Right cardiac atrium (tissue), 5 donors: ENCODE measurements at places on chromosomes 4 and X. TPM values are rescaled to one million over a fixed set of nuclear protein-coding genes. Genes with fewer than 3 reads are reported as not detected.

The ASB12 gene
- total RNA-seq = 0.66 TPM

DNA sequence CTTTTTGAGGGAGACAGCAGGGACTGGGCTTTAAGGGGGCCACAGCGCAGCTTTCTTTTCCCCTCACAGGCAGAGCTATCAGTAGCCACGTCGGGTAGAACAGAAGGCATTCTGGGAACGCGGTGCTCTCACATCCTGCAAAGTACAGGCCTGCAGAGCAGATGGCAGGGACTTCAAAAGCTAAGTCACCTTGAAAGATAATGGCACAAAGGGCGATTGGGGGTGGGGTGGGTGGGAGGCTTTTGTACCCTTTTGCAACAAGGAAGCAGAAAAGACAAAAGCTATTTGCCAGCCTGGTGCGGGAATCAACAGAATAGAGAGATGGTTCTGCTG is 93.9 kb downstream of the PHKA2 start:
- no peak for DNase-seq

The DGKK gene
- not detected for total RNA-seq

GRCh38 chr4:53840643-53841042 is 223.8 kb downstream of the CHIC2 start:
- no peak for DNase-seq

The HGFAC gene
- total RNA-seq = 0.31 TPM

DNA sequence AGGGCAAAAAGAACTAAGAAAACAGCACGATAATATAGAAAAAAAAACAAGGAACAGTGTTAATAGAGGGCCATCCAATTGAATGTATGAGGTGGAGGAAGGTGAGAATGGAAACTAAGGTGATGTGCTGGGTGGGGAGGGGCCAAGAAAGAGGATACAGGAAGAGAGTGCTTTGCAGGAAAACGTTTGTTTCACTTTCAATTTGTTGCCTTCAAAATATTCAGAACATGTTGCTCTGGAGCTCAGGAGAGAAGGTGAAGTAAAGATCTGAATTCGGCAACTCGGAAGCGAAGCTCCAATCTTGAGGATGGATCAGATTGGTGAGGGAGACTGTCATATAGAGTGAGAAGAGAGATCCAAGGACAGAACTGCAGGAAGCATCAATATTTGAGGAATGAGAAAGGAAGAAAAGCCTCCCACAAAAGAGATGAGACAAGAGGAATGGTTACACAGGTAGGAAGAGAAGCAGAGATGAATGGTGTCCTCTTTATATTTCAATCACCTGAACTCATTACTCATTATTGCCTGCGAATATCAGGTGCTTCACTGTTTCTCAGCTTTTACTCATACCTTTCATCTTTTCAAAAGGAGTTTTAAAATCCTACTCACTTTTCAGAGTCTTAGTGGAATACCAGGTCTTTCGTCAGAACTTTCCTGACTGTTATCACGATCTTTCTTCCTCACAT is 14.7 kb upstream of the SEC24D start:
- no peak for DNase-seq

The INPP4B gene
- 7.0 TPM for total RNA-seq

DNA sequence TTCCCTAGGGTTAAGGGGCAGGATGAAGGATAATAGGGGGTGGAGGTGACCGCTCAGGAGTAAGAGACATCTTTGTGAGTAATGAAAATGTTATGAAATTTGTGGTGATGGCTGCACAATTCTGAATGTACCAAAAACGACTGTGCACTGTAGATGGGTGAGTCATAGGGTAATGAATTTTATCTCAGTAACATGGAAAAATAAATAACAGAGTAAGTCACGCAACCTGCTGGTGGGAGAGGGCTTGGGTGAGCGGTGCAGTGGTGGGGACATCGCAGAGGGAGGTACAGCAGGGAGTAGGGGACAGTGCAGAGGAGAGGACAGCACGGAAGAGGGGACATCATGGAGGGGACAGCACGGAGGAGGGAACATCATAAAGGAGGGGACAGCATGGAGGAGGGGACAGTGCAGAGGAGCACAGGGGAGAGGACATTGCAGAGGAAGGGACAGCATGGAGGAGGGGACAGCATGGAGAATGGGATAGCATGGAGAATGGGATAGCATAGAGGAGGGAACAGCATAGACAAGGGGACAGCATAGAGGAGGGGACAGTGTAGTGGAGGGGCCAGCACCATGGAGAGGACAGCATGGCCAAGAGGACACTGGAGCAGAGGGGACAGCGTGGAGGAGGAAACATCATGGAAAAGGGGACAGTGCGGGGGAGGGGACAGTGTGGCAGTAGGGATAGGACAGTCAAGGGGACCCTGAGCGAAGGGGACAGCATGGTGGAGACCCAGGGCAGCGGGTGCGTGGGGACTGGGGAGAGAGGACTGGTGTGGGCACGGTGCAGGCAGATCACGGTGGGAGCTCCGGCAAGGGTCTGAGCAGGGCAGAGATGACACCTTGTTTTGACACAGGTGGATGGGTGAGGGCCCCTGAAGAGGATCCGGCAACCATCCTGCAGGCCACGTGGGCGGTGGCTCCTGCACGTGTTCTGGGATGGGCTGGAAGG is 68.5 kb upstream of the MXD4 start:
- DNase-seq = no peak

DNA sequence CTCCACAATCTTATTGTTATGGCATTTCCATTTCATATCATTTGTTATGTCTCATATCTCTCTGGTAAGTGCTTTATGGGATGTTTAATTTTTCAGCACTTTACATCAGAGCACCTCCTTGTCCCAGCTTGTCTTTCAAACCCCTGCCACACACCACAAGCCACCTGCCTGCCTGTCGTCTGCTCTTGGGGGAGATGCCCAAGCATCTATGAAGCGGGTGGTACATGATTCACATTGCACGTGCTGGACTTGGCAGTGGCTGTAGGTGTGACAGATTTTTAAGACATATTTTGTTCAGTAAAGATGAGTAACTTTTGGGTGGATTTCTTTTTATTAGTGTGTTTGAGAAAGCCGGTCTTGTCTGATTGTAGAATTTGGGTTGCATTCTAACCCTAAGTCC is 14.2 kb upstream of the SPATA4 start:
- no peak for DNase-seq

DNA sequence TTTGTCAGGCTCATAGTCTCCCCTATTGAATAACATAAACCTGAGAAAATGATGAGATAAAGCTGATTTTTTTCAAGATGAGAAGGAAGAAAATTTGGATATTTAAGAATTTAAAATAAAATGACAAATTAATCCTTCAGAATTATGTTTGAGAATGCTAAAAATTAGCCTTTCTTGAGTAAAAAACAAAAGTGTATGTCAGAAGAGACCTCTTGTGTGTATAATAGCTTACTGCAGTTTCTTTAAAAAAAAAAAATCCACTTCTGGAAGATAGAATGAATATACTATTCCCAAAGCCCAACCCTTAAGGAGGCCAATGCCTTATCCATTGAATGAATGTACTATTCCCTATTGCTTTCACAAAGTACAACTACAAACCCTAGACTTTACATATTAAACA is 281.8 kb downstream of the RAPGEF2 start:
- no peak for DNase-seq

The WAS gene
- total RNA-seq = 3.0 TPM

The TMEM35A gene
- 0.50 TPM for total RNA-seq

The GYPE gene
- total RNA-seq = 1.7 TPM

DNA sequence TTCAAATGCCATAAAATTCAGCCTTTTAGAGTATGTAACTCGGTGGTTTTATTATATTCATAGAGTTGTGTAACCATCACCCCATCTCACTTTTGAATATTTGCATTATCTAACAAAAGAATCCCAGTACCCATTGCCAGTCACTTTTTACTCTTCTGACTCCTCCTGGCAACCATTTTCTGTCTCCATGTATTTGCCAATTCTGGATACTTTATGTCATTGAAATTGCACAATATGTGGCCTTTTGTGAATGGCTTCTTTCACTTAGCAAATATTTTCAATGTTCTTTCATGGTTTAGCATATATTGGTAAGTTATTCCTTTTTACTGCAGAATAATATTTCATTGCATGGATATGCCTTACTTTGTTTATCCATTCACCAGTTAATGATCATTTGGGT is 79.9 kb downstream of the SLIT2 start:
- no peak for DNase-seq

The NSUN7 gene
- 6.4 TPM for total RNA-seq

DNA sequence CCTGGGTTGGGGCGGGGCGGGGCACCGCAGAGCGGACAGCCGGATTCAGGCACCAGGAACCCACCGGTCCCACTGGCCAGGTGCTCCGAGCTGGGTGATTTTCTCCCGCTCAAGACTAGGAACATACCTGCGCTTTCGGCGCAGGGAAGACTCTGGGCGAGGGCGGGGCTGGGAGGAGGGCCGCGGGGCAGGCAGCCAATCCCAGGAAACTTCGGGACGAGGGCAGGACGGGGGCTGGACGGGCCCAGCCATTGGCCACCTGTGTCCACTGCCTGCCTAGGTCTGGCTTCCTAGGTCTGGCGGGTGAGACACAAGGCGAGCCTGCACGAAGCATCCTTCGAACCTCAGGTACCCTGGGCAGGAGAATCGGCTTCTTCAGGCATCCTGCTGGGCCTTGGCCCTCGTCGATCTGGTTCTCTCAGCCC is 274 bp upstream of the ERVMER34-1 start:
- DNase-seq = peak; percentile 82

DNA sequence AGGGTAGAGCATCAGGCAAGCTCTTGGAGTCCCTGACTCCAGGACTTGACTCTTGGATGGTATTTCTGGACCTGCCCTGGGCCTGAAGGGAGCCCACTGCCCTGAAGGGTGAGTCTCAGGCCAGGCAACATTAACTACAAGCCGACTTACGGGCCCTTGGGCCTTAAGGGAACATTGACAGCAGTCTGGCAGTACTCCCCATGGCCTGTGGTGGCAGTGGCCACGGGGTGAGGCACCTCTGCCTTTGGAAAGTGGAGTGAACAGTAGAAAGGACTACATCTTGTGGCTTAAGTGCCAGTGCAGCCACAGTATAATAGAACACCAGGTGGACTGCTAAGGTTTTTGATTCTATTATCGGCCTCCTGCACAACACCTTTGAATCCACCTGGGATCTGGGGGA is 36.3 kb downstream of the SH3BGRL start:
- DNase-seq = no peak

The GLRB gene
- 16.9 TPM for total RNA-seq

DNA sequence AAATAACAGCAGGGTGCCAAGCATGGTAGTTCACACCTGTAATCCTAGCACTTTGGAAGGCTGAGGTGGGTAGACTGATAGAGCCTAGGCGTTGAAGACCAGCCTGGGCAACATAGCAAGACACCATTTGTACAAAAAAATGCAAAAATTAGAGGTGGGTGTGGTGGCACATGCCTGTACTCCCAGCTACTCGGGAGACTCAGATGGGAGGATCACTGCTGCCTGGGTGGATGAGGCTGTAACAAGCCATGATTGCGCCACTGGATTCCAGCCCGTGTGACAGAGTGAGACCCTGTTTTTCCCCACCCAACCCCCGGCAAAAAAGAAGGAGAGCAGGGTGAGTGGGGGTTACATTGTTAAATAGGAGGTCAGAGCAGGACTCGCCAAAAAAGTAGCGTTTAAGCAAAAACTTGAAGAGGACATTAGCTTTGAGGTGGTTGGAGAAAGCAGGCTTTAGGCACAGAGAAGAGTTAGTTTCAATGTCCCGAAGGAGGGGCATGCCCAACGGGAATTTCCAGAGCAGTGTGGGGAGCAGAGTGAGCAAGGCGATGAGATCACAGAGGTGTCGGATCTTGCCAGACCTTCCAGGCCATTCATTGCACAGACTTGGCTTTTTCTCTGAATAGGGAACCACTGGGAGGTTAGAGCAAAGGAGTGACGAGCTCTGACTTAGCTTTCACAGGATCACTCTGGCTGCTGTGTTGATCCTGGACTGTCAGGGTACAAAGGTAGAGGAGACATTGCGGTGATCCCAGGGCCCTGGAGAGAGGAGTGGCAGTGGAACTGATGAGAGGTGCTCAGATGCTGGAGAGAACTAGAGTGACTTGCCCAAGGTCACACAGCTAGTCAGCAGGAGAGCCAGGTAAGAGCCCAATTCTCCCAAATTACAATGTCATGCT is 70.6 kb downstream of the TRAPPC11 start:
- no peak for DNase-seq

GRCh38 chrX:22081475-22082092 is 49.5 kb downstream of the PHEX start:
- DNase-seq = peak; percentile 47
